Stimulated activated effector memory CD8-positive, alpha-beta T cell treated with anti-CD3 and anti-CD28 coated beads, Interleukin-12 subunit alpha, Interleukin-12 subunit beta, amount 100 ng/mL, for 72 hours (primary cell): ENCODE measurements at places on chromosomes 1 and 21.

- DNase-seq = no peak
These were observed 35.1 kb downstream of the LRRC38 start for GRCh38 chr1:13478692-13479091.

GRCh38 chr1:27237112-27237511 lies 2.7 kb downstream of the WDTC1 start:
- DNase-seq = no peak

DNA sequence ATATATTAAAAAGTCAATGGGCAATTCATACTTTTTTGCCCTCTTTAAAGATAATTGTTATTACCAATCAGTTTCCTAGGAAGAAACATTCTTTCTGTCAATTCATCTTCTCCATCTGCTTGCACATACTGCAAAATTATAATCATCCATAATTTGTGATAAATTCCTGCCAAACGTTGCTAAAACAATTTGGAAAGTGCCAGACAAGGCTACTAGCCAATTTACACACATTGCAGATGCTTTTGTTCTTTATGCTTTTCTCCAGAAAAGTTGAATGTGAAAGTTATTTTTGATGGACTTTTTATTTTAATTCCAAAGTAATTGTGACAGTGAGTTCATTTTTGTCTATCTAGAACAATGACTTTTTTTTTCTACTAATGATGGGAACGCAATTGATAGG lies 992.8 kb upstream of the ADGRL2 start:
- DNase-seq = no peak

DNA sequence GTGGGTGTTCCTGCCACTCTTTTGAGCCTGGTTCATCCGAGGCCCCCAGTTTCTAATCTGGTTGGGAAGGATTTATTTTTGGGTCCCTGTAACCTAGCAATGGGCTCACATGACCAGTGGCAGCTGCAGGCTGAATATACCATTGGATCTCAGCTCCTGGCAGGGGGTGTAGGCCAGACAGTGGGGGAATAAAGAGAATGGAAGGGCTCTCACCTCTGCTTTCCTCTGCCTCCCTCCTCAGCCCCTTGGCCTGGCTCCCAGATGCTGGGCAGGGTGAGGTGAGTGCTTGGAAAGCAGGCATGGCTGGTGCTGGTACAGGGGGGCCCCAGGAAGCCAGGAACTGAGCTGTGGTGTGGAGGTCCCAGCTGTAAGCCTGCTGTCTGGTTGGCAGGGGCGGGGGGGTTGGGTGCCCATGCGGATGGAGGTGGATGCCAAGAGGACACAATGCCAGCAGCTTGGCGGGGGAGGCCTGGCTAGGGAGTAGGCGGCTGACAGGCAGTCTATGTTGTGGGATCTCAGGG lies 3.6 kb upstream of the GPR61 start:
- no peak for DNase-seq

GRCh38 chr1:32828341-32828740 lies 10.9 kb downstream of the S100PBP start:
- no peak for DNase-seq

DNA sequence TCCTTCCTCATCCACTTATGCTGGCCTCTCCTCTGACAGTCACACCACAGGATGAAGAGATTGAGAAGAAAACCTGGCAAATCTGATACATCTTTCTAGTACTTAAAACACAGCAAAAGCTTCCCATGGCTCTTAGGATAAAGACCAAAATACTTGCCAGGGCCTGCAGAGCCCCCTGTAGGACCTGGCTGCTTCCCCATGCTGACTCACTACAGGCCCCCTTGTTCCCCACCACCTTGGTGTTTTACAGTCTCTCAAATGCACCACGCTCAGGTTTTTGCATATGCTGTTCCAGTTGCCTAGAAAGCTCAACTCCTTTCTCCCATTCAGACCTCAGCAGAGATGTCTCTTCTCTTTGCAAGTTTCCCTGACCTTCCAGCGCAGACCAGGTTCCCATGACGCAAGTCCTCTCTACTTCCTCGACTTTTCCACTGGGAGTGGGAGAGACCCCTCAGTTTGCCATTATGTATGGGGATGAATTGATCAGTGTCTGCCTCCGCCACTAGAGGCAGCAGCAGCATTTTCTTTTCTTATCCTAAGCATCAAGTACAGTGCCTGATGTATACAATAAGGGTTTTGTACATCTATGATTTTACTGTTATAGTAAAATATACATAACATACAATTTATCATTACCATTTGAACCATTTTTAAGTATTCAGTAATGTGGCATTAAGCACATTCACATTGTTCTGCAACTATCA lies 113.8 kb upstream of the C8B start:
- DNase-seq = no peak
